ENCODE measurements at places on chromosomes 11 and 22.

DNA sequence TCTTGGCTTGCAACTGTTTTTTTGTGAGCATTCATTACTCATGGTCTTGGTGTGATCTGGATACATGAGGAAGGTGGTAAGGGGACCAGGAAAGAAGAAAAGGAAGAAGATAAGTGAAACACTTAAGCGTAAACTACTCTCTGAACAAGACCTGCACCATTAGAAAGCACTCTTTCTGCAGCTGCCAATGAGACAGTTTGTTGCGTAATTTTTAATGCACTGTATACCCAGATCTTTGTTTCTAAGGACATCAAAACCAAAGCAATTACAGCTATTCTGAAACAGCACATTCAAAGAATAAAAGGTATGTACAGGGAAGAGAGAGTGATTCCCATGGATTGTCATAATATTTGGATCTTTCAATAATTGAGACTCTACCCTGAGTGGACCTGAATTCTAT lies 147.4 kb downstream of the BLID start:
- no peak for DNase-seq

- peak; percentile 89 for DNase-seq
These were observed 81.6 kb downstream of the CCDC81 start for GRCh38 chr11:86456075-86456939.

DNA sequence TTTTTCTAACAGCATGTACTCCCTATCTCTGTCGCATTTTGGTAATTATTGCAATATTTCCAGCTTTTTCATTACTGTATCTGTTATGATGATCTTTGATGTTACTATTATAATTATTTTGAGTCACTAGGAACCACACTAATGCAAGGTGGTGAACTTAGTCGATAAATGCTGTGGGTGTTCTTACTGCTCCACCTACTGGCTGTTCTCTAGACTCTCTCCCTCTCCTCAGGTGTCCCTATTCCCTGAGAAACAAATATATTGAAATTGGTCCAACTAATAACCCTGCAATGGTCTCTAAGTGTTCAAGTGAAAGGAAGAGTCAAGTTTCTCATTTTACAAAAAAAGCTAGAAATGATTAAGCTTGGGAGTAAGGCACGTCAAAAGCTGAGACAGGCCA lies 10.5 kb downstream of the ARL14EP start:
- peak; percentile 39 for DNase-seq

DNA sequence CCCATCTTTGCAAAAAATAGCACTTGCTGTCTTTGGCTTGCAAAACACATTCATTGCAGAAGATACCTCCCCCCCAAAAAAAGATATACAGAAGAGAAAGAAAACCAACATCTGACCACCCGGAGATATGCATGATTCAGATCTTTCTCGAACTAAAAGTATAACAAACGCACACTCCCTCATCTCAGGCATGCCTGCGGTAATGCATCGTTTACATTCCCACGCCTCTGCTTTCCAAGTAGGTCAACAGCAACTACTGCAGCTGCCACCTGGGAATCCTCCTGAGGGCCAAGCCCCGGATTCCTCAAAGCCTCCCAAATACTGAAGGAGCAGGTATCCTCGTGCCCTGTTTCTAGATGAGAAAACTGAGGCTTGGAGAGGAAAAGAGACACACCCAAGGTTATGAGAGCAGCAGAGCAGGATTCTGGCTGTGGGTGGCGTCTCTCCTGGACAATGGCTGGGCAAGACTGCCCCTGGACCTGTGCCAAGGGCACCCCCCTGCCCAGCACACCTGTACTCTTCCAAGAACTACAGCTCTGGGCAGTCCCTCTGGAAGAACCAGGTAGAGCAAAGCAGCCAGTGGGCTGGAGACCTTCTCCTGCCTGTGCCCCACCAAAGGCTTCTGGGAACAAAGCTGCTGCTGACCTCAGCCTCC lies 38.1 kb downstream of the NUP50 start:
- DNase-seq = peak; percentile 89

- DNase-seq = peak; percentile 74
These were observed 29.3 kb downstream of the CELF1 start for GRCh38 chr11:47523490-47524225.

Data from PC-3 (cell line).